ENCODE measurements at places on chromosomes 12 and 14.

DNA sequence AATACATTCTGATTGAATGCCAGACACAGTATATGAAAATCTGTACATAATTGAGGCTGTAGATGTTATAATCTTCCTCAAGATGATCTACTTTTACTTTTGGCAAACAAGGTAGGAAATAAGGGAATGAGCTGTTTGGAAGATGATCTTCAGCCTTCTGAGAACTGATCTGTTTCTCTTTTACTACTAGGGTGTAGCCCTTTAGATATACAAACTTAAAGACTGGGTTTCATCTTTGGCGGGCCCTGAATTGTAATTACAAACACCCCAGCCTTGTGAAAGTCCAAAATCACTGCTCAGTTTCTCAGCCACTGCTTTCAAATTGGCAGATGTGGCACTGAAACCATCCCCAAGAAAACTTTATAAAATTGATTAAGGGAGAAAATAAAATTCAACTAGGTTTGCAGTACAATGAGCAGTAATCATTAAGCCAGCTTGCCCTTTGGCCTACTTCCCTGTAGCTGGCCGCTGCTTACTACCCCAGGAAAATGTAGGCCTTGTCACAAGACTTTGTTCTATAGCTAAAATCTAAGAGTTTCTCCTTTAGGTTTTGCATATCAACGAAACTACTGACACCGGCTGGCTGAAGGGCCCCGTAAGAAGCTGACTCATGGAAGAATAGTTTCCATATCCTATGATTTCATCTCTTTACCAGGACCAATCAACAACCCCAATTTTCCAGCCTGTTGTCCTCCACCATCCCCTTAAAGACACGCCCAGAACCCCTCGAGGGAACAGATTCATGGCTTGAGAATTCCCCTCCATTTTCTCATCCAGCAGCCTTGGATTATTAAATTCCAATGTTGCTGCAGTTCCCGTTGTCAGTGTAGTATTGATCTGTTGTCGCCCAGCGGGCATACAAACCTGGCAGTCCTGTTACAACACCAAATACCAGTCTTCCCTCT lies 210.8 kb downstream of the PCNX1 start:
- peaks cover 4% of the 10 kb centered on the region for H3K4me1 ChIP-seq
- peaks cover 17% of the 10 kb centered on the region for H3K36me3 ChIP-seq
- no peak overlapping the region for H3K27ac ChIP-seq
- no peak for DNase-seq
- no peaks in the 10 kb centered on the region for H3K27me3 ChIP-seq

DNA sequence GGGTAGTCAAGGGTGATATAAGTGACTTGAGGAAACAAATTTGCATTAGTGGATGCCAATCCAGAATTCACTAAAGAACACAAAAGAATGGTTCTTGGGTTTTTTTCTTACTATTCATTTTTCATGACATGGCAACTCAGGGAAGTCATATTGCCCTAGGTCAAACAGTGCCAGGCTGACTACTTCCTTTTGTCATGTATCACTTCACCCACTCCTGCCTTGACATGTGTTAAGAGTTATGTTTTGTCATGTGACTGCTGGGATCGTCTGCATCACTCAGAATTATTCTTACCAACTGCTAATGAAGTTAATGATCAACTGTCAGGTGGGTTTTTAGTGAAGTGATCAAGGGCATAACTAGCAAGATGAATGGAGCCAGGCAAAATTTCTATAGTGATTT lies 74.2 kb downstream of the PRORP start:
- H3K36me3 ChIP-seq = peaks cover 28% of the 10 kb centered on the region
- no peak overlapping the region for H3K4me3 ChIP-seq
- no peaks in the 10 kb centered on the region for H3K27me3 ChIP-seq
- H3K4me1 ChIP-seq = peaks cover 27% of the 10 kb centered on the region
- no peak for DNase-seq

- DNase-seq = no peak
- no peak overlapping the region for H3K27ac ChIP-seq
- no peaks in the 10 kb centered on the region for H3K27me3 ChIP-seq
- H3K4me1 ChIP-seq = no peaks in the 10 kb centered on the region
- no peaks in the 10 kb centered on the region for H3K36me3 ChIP-seq
- no peak overlapping the region for H3K4me3 ChIP-seq
Observed at GRCh38 chr14:59707778-59708561, 131.4 kb upstream of the CCDC175 start.

DNA sequence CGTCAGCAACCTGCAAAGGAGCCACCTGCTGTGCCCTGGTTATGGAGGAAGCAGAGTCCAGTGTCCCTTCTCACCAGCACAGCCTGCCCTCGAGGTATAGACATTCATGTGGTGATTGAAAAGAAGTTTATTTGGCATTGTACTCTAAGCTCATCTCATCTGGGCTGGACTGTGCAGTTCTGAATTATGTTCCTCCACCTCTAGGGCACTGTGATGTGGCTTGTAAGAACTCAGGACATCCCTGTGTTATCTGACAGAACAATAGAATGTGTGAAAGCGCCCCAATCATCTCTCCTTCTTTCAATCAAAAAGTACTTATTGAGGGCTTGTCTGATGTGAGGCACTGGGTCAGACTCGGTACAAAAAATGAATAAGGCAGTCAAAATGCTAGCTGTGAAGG lies 140.1 kb downstream of the DHRS2 start:
- H3K36me3 ChIP-seq = no peaks in the 10 kb centered on the region
- no peak overlapping the region for H3K4me3 ChIP-seq
- H3K27me3 ChIP-seq = peaks cover 49% of the 10 kb centered on the region
- no peak overlapping the region for H3K27ac ChIP-seq
- no peaks in the 10 kb centered on the region for H3K4me1 ChIP-seq
- DNase-seq = no peak

DNA sequence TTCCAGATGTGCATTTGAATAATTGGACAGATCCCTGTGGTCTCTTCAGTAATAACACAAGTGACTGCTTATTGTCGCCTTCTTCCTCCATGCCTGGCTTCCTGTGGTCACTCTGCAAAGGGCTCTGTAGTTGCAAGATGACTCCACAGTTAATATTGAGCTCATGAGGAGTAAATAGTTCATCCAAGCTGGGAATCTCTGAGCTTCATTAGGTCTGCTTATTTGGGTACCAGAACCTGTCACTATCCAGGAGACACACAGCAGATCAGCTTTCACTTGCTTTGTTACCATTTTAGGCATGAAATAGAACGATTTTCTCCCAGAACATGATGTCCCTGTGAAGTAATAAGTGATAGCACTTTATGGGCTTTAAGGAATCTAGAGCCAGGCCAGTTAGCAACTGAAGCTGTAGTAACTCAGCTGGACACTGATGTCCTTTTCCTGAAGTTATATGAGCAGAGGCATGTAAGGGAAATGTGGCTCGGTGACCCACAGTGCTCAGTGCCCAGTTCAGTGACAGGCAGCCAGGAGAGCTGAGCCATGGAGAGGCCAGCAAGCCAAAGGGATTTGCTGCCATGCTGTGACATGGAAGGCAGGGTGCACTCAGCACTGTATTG lies 50.1 kb downstream of the CRADD start:
- peaks cover 1% of the 10 kb centered on the region for H3K36me3 ChIP-seq
- no peak overlapping the region for H3K27ac ChIP-seq
- H3K4me1 ChIP-seq = peaks cover 8% of the 10 kb centered on the region
- DNase-seq = no peak

- H3K27me3 ChIP-seq = no peaks in the 10 kb centered on the region
- no peak overlapping the region for H3K27ac ChIP-seq
- no peak for DNase-seq
- H3K4me3 ChIP-seq = no peak overlapping the region
- peaks cover 15% of the 10 kb centered on the region for H3K4me1 ChIP-seq
- peaks cover 23% of the 10 kb centered on the region for H3K36me3 ChIP-seq
Observed at GRCh38 chr14:63375769-63376168, 57.0 kb upstream of the GPHB5 start.

Measured in activated CD8-positive, alpha-beta memory T cell treated with anti-CD3 and anti-CD28 coated beads, Interleukin-2, amount 10 ng/mL, durations not matched to agents 7 days and 5 days (primary cell).